NCI-H226 (cell line): ENCODE measurements at places on chromosomes 5 and 9.

GRCh38 chr5:124650147-124650561 is 96.3 kb downstream of the ZNF608 start:
- no peak for DNase-seq

GRCh38 chr5:1555011-1555807 is 31.4 kb upstream of the LPCAT1 start:
- DNase-seq = peak; percentile 84

DNA sequence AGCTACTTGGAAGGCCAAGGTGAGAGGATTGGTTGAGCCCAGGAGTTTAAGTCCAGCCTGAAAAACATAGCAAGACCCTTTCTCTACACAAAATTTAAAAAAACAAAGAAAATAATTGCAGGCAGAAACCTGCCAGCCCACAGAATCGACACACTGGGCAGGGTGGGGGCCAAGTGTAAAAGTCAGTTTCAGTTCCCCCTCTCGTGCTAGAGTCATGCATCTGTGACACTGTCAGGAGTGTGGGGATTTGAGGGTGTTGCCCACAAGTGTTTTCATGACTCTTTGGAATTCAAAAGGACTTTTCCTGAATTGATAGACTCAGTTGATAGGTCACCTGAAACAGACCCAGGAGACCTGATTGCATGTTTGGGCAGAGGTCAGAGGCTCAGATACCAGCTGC is 47.6 kb downstream of the PRRC2B start:
- no peak for DNase-seq

GRCh38 chr5:6755941-6756340 is 42.7 kb downstream of the TENT4A start:
- DNase-seq = no peak

- no peak for DNase-seq
Measured at GRCh38 chr5:149683964-149684363, 46.1 kb upstream of the PPARGC1B start.

DNA sequence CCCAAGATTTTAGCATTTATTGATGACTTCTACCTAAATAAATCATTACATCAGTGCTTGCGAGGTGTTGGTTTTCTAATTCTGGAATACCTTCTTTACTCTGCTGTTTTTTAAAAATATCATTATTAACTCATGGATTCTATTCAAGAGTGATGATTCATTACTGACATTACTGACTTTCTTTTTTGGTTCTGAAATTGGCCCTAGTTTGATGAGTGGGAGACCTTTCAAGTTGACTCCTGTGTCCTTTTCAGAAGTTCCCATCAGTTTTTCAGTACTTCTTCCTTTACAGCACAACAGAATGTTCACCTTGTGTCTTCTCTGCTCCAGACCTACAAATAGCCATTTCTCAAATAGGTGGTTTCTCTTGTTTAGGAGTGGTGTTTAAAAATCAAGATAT is 114.1 kb downstream of the PCSK5 start:
- DNase-seq = no peak

- DNase-seq = peak; percentile 62
Measured at GRCh38 chr5:148730942-148731898, 76.9 kb upstream of the HTR4 start.
